Nucleus accumbens (tissue), 56 donors: ENCODE measurements at places on chromosomes 1 and 21.

GRCh38 chr1:165698761-165699052 lies 345 bp upstream of the ALDH9A1 start:
- no peak for DNase-seq

- DNase-seq, result no peak
These were observed 628.3 kb upstream of the ADGRL2 start for GRCh38 chr1:81172483-81172882.

DNA sequence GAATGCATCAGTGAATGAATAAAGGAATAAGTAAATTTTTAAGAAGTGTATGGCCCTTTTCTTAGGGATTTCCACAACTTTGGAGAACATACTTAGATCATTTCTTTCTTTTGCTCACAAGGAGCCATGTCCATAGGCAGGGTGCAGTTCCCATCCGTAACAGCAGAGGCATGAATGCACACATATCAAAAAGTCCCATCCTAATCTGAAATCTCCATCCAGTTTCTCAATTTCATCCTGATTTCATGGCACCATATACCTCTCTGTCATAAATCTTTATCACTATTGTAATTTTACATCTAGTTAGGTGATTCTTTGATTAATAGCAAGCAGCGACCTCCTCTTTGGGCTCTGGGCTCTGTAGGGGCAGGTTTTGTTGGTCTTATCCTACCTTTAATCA lies 359.2 kb downstream of the RRAGC start:
- DNase-seq, result no peak

GRCh38 chr1:98490099-98490498 lies 171.4 kb upstream of the SNX7 start:
- no peak for DNase-seq

GRCh38 chr1:182256931-182257330 lies 134.7 kb downstream of the GLUL start:
- no peak for DNase-seq

DNA sequence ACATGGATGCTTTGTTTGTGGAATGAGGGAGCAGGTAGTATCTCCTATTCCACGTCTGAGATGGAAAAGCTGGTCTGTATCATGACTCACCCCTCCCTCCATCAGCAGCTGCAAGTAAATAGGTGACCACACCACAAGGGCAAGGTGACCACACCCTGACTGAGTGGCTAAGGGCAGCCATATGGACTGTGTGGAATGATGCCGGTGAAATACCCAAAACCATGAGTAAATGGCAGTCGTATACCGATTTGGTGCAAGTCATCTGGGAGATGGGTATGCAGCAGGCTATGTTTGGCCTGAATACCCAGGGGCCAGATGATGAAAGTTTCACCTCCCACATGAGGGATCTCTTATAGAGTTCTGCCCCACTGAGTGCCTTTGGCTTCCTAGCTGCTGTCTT lies 15.8 kb upstream of the UBE2U start:
- no peak for DNase-seq

GRCh38 chr1:117644696-117645311 lies 39.0 kb downstream of the TENT5C start:
- DNase-seq, result no peak

DNA sequence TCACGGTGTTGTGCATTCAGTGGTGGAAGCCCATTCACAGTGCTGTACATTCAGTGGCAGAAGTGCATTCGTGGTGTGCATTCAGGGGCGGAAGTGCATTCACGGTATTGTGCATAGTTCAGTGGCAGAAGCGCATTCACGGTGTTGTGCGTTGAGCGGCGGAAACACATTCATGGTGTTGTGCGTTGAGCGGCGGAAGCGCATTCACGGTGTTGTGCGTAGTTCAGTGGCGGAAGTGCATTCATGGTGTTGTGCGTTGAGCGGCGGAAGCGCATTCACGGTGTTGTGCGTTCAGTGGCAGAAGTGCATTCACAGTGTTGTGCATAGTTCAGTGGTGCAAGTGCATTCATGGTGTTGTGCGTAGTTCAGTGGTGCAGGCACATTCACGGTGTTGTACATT lies 60.6 kb downstream of the PCNT start:
- no peak for DNase-seq

GRCh38 chr1:154549202-154549770 lies 9.2 kb downstream of the UBE2Q1 start:
- DNase-seq, result no peak

- DNase-seq, result no peak
These were observed 59.6 kb downstream of the DMRTB1 start for GRCh38 chr1:53518775-53519174.

DNA sequence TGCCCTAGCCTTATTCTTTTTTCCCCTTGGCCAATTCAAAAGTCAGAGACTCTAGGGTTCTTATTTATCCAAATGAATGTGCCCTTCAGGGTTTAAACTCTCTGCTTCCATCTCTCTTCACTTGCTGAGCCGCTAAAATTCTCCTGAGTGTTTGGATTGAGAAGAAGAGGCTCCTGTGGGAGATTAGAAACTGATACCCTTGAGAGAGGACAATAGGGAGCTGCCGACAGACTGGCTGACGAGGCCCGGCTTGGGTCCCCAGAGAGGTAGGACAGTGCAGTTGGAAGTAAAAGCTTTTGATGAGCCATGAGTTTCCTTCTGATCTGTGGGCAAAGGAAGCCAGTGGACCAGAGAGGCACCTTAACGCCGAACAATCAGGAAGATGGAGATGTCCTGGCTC lies 41.3 kb upstream of the UBE2U start:
- DNase-seq, result no peak

DNA sequence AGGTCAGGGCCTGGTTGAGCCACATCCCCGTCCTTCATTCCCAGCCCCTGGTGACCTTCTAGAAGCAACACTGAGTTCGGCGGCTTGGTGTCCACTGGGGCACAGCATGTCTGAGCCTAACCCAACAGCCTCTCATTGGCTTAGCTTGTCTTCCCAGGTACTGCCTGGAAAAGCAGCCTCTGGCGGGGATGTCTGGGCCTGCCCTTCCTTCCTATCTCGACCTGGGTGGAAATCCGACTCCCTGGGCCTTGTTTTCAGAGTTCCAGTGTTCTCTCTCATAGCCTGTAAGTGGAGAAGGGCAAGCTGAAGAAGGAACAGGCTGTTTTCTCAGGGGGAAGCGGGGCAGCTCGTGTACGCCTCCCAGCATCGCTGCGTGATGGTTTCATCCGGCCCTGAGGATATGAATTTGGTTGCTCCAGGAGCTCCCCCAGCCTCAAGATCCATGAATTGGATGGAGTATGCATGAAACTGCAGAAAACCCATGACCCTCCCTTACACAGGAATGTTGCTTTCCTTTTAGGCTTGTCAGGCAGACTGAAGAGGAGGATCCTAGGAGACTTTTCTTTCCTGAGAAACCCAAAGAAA lies 116.5 kb upstream of the IRF2BP2 start:
- DNase-seq, result no peak

DNA sequence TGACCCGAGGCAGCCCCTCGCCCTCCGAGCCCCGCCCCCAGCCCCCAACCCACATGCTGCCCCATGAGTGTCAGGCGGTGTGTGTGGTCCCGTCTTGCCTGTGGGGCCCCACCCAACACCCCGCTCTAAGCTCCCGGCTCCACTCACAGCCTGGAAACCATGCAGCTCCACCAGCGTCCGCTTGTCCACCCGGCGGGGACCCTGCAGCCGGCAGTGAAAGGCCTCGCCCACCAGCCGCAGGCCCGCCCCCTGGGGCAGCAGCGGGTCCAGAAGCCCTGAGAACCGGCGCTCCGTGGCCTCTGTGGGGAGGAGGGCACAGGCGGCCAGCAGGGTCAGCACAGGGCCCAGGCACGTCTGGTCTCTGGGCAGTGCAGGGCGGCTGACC lies 2.7 kb downstream of the C1QTNF12 start:
- DNase-seq, result no peak

DNA sequence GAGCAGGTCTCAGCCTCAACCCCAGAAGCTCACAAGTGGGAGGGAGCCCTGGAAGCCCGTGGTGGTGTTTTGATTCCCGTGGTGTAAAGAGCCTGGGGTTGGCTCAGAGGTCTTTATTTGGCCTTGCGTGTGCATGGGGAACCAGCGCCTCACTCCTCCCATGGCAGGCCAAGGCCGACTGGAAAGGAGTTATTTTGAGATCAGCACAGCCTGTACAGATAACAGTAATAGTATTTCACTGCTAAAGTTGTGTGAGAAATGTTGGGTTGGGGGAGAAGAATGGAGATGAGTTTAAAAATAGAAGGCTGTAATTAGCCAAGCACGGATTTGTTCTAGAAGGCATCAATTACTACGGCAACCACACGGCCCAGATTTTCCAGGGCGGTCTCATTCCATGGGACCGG lies 186.5 kb downstream of the DYRK1A start:
- no peak for DNase-seq

DNA sequence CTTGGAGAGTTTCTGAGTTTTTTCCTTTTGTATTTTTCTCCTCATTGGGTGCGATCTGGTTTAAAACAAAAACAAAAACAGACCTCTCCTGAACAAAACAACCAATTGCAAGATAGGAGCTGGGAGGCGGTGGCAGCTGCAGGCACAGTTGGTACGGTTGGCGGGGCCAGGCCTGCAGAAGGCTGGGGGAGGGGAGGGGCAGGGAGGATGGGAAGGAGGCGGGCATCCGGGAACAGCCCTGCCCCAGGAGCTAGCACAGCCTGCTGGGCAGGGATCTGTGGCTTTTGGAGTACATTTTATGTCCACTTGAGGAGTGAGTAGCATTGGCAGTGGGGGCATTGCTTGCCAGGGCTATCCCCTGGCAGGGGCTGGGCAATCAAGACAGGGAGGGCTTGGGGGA lies 5.2 kb downstream of the CAPN9 start:
- peak; percentile 85 for DNase-seq

GRCh38 chr1:13756557-13757315 lies 56.7 kb downstream of the PRDM2 start:
- DNase-seq, result no peak

DNA sequence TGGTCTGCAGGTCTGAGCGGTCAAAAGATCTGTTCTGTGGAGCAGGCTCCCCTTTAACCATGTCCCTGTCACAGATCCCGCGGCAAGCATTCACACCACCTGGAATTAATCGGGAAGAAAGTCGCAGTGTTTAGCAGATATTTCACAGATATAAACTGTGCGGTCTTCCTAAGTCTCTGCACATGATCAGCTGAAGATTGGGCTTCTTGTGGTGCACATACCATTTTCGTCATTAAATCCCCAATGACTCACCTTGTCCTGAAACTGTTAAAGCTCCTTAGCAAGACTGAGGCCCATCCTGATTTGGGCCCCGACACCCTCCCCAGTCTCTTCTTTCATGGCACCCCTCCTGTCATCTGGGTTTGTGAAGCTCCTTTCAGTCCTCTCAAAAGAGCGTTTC lies 158.8 kb downstream of the KIF26B start:
- DNase-seq, result no peak

GRCh38 chr1:147771226-147772125 lies 11.1 kb upstream of the GJA5 start:
- no peak for DNase-seq

GRCh38 chr21:40681164-40681859 lies 165.6 kb downstream of the DSCAM start:
- DNase-seq, result peak; percentile 7

DNA sequence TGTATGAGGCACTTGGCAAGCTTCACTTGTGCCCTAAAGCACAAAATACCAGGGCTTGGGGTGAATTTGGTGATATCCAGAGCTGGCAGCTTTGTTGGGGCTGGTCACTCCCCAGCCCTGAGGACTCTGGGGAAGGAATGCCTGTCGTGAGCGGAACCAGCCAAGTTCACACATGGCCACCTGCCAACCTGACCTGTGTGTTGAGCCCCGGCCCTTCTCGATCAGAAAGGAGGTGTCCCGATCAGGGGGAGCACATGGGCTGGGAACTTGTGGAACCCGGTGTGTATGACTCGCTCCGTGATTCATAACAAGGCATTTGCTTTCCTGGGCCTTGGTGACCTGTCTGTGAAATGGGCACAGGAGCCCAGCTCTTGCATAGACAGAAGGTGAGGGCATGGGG lies 43.1 kb downstream of the AGPAT3 start:
- DNase-seq, result no peak

- DNase-seq, result no peak
These were observed 22.2 kb downstream of the UBR4 start for GRCh38 chr1:19187852-19188251.

DNA sequence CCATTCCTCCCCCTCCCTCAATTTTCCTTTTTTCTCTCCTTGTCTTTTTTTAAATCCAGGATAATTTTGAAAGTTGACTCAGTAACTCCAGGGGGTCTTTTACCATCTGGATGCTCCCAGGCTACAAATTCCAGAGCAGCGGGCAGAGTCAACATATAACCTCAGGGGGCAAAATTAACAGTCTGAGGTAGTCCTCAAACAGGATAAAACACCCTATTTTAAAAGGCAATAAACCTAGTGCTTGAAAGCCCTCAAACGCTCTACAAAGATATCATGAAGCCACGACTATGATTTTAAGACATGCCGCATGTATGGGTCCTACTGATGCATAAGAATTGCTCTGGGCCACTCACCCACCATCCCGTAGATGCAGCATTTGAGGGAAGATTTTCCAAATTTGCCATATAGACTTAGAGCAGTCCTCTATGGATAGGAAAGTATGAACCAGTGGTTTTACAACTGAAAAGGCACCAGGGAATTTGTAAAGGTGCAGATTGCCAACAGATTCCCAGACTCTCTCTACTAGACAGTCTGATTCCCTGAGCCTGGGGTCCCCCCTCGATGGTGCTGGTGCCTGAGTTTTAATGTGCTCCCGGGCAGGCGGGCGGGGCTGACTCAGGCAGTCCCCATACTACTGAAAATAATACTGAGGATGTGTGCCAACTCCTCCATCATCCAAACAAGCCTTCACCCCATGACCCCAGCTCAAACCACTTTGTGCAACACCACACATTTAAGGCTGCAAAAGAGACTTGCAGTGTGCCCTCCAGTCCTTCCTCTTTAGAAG lies 37.2 kb downstream of the PTPN14 start:
- no peak for DNase-seq

DNA sequence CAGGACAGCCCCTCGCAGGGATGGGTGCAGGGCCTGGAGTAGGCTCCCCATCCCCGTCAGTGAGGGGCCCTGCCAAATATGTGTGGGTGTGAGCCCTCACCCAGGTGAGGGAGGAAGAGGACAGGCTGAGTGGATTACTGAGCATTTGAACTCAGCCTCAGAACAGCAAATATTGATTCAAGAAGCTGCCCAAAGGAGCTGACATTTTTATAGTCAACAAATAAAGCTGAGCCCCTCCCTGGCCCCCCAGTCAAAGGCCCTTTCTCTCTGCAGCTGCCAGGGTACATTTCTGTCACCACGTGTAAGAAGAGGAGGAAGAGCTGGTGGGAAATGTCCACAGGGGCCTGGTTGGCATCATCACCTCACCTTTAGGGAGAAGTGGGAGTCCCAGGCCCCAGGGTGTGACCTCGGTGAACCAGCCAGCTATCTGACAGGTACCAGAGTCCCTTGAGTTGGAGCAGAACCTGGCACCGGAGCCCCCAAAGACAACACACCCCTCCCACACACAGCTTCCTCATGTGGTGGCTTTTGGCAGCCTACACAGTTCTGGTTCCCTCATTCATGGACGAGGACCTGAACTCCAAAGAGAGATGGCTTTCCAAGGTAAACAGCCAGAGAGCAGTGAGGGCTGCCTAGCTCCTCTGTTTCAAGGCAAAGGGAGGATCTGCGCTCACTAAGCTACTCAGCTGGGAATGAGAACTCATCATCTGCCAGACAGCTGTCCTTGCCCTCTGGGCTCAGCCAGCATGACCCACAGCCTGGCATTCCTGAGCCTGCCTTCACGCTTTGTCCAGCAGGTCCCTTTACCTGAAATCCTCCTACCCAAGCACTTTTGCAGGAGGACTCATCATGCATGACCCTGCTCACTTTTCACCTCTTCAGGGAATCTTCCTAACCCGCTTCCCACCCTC lies 43.0 kb upstream of the TENT5C start:
- no peak for DNase-seq
